Naive thymus-derived CD8-positive, alpha-beta T cell (primary cell): ENCODE measurements at places on chromosomes 1 and 21. TPM values are rescaled to one million over a fixed set of nuclear protein-coding genes. Genes with fewer than 3 reads are reported as not detected.

The DTL gene
- total RNA-seq, result 0.60 TPM

The FAM72A gene
- total RNA-seq, result not detected

The CIART gene
- 1.6 TPM for total RNA-seq

The SPRR2E gene
- total RNA-seq, result not detected

The LHX8 gene
- total RNA-seq, result not detected

The LMX1A gene
- total RNA-seq, result not detected

The OR2L5 gene
- 0.19 TPM for total RNA-seq

The SEMA6C gene
- total RNA-seq, result 13.2 TPM

The MEX3A gene
- 0.38 TPM for total RNA-seq

The HAO2 gene
- total RNA-seq, result not detected

The CELA3B gene
- total RNA-seq, result not detected

The ADAM30 gene
- not detected for total RNA-seq

The PLA2G2C gene
- total RNA-seq, result not detected

The TGFB2 gene
- not detected for total RNA-seq

The PEF1 gene
- 35.3 TPM for total RNA-seq

The NES gene
- total RNA-seq, result not detected

The LCE1F gene
- total RNA-seq, result not detected

The PPM1J gene
- total RNA-seq, result not detected

The S100A7A gene
- total RNA-seq, result not detected
